ENCODE measurements at places on chromosomes 2 and 18.

DNA sequence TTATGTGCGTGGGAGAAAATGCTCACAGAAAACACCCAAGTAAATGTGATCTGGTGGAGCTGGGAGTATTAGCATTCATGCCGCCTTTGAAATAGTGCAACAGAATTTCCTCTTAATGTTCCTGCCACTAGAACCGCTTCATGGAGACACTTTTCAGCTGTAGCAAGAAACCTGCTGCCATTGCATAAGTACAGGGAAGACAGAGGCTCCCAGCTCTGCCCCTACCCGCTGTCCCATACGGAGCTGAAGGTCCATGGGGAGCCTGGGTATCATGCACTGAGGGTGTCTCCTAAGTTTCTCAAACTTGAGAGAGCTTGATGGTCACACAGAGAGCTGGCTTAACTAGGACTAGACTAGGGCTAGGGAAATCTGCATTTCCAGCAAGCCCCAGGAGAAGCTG, 49.6 kb downstream of the CRIM1 start:
- DNase-seq: no peak

DNA sequence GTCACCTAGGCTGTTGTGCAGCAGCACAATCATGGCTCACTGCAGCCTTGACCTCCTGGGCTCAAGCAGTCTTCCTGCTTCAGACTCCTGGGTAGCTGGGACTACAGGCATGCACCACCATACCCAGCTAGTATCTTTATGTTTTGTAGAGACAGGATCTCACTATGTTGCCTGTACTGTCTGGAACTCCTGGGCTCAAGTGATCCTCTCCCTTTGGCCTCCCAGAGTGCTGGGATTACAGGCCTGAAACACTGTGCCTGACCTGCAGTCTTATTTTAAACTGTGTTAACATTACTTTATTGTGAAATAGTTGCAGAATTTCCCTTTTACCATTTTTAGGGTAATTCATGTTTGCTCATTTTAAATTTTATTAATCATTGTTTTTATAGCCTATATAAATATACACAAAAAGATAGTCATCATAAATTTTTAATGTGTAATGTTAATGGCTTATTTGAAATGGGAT, 24.6 kb downstream of the EML4 start:
- no peak for DNase-seq

GRCh38 chr2:175926272-175926671, 75.8 kb downstream of the LNPK start:
- DNase-seq: no peak

- DNase-seq: no peak
These were observed 603.3 kb upstream of the POU3F3 start for GRCh38 chr2:104250635-104251034.

GRCh38 chr2:172108587-172108930, 5.9 kb upstream of the DLX2 start:
- DNase-seq: no peak

DNA sequence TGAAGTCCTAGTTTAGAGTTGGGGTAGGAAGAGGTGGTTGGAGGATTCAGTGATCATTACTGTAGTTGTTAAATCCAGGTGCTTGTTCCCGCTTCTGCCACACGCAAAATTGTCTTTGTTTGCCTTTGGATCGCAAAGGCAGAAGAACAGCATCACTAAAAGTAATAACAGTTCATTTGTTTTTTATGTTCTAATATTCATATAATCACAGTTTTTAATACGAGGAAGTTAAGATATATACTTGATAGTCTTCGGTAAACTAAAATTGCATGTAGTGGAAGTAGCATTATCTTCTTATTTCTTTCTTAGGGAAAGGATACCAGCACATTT, 365 bp downstream of the NDUFB3 start:
- no peak for DNase-seq

GRCh38 chr2:233976087-233976486, 58.9 kb downstream of the TRPM8 start:
- DNase-seq: no peak

GRCh38 chr2:16561251-16561650, 104.4 kb downstream of the CYRIA start:
- no peak for DNase-seq

- no peak for DNase-seq
These were observed 25.4 kb downstream of the SMC6 start for GRCh38 chr2:17728210-17728609.

DNA sequence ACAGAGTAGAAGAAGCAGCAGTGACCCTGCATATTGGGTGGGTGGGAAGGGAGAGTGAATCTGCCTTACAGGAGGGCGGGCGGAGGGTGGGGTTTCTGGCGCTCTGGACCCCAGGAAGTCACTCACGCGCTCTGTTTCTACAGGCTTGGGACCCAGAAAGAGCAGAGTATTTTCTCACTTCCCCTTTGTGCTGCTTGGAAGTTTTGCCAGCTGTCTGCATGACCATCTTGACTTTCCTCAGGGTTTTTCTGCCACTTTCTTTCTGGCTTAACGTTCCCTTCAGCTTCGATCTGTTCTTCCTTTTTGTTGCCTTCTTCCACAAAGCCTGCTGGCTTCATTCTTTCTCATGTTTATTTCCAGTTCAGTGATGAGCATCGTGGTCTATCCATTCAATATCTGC, 383.1 kb downstream of the GALR1 start:
- no peak for DNase-seq

DNA sequence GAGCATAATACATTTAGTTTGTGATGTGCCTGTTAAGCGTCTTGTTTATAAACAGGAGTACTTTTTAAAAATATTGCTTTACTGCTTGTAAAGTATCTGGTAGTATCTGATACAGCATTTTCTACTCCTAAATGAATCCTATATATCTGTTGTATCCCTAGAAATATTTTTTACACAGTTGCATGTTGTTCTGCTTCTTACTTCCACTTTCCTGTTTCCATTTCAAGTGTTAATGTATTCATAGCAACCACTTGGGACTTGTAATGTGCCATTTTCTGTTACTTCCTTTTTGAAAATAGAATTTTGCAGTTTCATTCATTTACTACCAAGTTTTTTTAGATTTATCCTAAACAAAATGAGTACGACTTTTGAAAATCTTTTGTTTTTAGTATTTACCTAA, 24.9 kb downstream of the CCNT2 start:
- DNase-seq: no peak

DNA sequence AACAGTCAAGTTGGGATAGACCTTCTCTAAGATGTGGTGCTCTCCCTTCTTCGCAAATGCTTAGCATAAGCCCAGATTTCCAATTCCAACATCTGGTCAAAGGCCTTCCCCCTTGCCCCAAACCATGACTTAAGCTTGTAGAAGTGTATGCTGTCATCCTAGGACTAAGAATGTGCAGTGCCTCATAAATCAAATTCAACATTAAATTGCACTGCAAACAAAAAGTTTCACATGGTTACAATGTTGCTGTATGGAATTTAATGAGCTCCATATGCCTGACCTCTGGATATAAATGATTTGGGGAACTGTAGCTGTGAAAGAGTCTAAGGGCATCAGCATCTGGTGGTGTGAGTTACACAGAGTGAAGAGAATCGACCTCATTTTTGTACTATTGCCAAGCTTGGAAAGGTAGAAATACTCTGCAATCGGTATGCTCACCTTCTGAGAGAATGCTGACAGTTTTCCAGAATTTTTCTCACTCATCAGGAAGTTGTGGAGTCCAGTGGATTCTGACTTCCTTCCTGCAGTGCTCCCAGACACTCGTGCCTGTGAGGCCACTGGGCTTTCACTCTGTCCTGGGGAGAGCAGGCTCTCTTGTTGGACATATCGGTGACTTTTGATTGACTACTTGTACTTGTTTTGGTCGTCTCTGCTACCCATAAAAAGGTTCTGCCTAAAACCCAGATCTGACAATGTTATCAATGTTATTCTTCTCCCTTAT, 40.6 kb downstream of the FASTKD2 start:
- DNase-seq: no peak

DNA sequence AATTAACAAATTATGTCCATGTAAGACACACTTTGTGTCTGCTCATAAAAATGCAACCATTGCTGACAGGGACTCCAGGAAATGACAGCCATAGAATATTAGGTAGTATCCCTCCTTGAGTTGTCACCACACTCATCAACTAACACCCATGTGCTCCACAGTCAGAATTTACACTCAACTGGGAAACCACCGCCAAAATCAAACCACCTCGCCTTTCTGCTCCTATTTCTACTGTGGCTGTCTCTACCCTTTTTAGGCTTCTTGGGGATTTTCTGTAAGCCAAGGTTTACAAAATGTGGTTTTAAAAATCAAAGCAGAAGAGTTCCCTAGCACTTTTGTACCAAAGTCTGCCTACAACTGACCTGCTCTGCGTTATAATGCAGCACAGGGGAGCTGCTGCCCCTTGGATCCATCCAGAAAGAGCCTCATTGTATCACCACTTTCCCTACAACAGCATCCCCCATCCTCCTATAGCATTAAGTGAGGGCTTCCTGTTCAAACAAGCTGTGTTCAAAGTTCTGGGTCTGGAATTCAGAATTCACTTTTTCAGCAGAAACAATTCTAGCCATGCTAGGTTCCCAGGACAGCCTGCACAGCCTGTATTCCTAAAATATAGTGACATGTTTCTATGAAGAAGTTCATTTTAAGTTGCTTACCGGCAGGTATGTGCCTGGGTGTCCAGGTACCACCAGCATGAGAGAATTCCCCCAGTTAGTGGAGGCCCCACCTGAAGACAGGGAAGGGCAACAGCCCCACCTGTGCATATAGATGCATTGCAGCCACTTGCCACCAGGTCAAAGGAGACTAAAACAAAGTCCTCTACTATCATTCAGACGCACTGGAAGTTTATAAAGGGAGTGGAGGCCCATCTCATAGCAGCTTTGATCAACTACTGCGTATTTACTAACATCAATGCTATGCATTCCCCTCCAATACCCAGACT, 104.3 kb downstream of the MYO5B start:
- no peak for DNase-seq

DNA sequence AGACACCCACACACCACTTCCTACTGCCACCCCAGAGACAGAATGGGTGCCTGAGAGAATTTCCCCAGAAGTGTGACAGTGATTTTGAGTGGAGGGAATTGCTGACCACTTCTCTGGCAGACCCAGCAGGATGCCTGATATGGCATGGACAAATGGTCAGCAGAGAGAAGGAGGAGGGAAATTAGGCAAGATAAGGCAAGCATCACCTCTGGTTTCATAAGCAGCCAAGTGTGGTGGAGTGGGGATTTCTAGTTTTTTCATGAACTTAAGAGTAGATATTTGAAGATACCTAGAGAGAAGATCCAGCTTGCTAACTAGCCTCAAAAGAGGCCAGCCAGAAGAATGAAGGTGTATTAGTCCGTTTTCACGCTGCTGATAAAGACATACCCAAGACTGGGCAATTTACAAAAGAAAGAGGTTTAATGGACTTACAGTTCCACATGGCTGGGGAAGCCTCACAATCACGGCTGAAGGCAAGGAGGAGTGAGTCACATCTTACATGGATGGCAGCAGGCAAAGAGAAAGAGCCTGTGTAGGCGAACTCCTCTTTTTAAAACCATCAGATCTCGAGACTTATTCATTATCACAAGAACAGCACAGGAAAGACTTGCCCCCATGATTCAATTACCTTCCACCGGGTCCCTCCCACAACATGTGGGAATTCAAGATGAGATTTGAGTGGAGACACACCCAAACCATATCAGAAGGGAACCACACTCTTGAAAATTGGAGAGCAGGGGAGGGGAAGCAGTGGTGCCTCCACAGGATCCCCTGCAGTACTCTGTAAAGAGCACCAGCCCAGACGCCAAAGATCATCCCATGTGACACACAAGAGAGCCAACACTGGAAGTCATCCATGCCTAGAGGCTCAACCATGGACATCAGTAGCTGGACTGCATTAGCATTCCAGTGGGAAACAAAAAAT, 64.2 kb downstream of the RBM43 start:
- no peak for DNase-seq

DNA sequence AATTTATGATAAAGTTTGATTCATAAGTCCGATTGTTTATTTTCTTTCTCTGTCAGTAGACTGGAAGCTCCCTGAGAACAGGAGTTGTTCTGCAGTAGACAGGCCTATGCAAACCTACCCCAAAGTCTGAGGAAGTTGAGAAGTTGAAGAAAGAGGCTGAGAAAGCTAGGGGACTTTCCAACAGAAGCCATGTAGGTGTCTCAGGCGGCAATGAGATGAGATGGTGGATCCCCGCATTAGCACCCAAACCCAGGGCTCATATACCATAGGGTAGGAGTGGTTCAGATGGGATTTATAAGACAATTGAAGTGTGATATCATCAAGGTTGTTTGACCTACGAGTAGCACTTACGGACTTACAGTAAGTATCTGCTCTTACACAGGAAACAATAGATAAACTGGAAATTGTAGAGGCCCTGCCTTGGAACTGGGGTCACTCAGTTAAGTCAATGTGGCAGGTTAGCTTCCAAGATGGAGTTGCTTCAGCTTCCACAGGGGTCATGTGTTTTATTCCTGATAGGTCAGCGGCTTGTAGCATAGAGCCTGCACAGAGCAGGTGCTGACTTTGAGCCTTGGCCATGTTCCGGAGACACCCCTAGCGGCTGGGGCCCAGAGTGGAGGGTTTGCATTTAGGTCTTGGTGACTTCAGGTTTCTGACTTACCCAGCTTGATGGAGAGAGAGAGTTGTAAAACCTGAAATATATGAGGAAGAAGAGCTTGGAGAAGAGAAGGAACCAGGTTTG, 2.3 kb upstream of the PSD4 start:
- no peak for DNase-seq

- DNase-seq: no peak
These were observed 3.7 kb upstream of the SPEG start for GRCh38 chr2:219430633-219431615.

DNA sequence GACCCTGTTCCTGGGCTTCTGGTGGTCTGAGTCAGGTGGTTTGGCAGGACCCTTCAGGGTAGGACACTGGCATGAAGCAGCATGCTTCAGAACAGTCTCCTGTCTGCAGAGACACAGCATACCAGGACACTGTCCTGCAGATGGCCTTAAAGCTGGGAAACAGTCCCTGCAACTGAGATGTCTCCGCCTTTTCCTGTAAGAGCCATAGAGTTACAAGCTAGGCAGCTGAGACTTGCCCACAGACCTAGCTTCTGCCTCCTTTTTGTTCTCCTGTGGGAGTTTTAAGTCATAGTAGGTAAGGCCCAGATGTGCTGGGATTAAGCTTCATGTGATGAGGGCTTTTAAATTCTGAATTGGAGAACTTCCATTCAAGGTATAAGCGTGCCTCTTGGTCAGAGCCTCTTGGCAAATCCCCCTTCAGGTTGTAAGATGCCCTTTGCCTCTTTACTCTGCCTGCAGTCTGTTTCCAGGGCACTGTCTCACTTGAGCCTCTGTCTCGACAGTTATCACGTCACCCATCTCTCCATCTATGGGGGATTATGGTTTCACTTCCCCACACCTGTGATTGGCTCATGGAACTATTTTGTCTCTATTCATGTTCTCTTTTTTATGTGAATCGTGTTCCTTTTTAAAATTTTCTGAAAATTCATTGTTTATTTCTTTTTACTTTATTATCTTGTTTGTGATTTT, 51.8 kb downstream of the COA5 start:
- no peak for DNase-seq

DNA sequence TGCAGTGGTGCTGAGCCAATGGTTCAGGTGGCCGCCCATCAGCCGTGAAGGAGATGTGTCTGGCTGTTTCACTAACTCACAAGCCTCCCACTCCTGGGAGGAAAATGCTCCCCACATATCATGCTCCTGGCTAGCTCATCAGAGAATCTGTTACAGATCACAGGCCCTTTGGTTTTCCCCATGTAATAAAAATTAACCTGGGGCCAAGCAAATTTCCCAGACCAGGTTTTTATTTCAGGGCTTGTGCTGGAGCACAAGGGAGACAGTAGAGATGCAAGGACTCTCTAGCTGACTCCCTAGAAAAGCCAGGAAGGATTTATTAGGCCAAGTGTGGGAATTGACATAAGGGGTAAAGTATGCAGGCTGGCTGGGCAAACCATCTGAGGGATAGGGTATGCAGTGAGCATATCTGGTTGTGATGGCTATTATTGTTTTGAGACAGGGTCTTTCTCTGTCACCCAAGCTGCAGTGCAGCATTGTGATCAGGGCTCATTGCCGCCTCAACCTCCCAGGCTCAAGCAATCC, 40.6 kb upstream of the CCBE1 start:
- DNase-seq: no peak

Measured in NCI-H187 treated with DMSO at 0.1 percent for 48 hours (cell line).